AG08395 (cell line): ENCODE measurements at places on chromosomes 5 and 9.

DNA sequence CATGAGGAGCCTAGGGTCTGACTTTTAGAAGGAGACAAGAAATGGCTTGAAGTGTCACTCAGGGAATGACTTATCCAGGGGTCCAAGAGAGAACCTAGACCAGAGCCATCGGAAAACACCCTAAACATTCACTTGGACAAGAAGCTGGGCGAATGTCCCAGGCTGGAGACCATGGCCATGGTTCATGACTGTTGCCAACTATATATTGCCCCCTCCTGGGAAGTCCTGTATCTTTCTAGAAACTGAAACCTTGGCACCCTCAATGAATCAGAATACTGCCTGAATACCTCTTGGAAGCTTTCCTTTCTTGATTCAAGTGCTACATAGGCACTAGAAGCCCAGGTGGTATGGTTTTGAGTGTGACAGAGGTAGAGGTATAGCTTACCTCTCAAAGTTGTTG lies 29.9 kb downstream of the TRMO start:
- DNase-seq = no peak

DNA sequence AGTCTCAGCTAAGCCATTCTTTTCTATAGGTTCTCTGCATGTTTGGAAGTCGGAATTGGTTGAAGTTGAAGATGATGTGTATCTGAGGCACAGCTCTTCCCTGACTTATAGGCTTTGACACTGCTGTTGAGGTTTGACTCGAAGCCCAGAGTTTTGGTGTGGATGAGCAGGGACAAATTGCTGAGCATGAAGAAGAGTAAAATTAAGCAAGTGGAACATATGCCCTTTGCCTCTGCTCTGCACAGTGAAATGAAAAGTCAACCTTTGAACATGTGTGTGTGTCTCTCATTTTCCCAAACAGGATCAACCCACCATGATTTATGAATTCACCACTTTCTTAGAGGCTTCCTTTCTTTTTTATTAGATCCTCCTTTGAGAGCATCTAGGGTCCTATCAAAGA lies 8.5 kb downstream of the HMHB1 start:
- no peak for DNase-seq

GRCh38 chr5:68848091-68848490 lies 245.7 kb upstream of the SLC30A5 start:
- peak; percentile 84 for DNase-seq

GRCh38 chr5:75192804-75193203 lies 43.9 kb downstream of the ANKRD31 start:
- no peak for DNase-seq

GRCh38 chr5:37310360-37310759 lies 60.5 kb downstream of the NUP155 start:
- no peak for DNase-seq

- no peak for DNase-seq
Observed at GRCh38 chr5:141692533-141692888, 10.5 kb upstream of the ARAP3 start.

DNA sequence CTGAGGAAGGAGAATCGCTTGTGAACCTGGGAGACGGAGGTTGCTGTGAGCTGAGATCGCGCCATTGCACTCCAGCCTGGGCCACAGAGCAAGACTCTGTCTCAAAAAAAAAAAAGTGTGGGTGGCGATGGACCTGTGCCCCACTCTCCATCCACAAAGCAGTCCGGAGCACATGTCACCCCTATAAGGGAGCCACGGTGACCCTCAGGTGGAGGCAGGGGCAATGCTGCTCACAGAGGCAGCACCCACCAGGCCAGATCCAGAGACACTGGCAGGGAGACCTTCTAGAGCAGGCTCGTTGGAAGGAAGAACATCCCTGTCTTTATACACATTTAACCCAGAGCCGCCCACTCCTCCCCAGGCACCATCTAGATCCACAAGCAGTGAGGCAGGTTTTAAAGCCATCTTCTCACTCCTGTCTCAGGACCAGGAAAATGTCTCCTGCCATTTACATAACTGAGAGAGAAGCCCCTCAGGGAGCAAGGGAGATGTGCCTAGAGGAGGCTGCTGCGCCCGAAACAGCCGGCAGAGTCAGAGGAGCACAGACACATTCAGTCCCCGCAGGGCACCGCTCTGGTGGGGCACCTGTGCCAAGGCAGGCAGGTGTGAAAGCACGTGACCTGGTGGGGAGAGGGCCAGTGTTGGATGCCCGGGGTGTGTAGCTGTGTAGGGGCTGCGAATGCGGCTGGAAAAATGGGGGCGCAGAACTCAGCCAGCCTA lies 31.6 kb upstream of the ADAMTS2 start:
- no peak for DNase-seq

DNA sequence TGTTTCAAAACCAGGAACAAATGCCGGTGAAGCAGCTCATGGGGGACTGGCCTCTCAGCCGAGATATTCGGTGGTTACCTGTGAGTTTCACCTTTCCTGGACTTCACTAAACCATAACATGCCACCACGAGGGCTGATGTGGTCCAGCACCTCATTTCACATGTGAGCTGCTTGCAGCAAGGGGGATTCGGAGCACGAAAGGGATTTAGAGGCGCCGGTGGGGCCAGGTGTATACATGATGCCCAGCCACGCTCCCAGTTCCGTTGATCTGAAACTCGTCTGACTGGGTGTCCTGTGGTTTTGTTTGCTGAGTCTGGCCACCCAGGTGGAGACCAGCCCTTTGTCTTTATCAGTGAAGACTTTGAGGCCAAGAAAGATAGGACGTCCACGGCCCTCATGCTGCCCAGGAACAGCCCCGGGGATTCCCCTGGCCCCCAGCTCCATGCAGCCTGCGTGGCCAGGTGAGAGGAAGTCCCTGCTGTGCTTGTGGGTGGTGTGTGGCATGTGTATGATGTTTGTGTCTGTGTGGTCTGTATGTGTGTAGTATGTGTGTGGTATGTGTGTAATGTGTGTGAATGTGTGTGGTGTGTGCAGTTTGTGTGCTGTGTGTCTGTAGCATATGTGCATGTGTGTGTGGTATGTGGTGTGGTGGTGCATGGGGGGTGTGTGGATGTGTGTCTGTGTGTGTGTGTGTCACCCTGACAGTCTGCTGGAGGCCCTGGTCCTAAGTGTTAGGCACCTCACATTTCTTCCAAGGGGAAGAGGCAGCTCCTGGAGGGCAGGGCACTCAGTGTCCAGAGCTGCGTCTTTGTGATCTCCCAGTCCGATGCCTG lies 23.4 kb downstream of the PHF2 start:
- DNase-seq = no peak

GRCh38 chr9:16616686-16617085 lies 253.8 kb downstream of the BNC2 start:
- DNase-seq = no peak

DNA sequence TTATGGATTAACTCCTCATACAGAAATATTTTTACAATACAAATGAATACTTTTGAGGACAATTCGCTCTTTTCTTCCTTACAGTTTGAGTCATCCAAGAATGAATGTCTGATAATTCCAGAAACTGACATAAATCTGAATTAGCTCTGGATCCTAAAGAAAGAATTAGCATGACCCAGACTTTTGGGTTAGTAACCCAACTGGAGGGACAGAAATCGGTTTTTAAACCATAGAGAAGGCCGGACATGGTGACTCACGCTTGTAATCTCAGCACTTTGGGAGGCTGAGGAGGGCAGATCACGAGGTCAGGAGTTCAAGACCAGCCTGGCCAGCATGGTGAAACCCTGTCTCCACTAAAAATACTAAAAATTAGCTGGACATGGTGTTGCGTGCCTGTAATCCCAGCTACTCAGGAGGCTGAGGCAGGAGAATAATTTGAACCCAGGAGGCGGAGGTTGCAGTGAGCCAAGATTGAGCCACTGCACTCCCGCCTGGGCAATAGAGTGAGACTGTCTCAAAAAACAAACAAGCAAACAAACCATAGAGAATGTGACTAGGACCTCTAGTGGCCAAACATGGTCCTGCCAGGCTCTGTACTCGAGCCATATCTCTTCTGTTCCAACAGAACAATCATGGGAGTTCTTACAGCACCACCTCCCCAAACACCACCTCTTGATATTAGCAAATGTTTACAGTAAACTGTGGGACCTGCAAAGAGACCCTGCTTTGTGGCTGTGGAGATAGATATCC lies 44.8 kb downstream of the LURAP1L start:
- peak; percentile 6 for DNase-seq

DNA sequence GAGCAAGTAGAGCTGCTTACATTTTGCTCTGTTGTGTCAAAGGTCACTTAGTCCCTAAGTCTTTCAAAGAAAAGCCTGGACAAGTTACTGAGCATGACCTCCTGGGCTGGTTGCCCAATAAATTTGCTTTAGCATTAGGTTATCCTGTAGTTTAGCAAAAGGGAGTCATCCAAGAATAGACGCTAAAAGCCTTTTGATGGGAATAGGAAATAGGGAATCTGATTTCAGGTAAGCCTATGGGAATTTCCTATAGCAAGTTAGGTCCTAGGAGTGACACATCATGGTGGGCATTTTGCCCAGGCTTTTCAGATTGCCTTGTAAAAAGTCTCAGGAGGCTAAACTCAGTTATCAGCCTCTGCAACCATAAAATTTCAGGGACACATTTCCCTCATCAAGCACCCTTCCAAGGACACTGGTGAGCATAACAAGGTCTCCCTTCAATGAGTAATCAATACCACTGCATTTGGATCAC lies 67.6 kb upstream of the RANBP3L start:
- DNase-seq = no peak
